ENCODE measurements at places on chromosomes 7 and 10. TPM values are rescaled to one million over a fixed set of nuclear protein-coding genes. Genes with fewer than 3 reads are reported as not detected.

LSM8 gene
- total RNA-seq: 34.5 TPM

BTBD16 gene
- 0.07 TPM for total RNA-seq

CUX1 gene
- total RNA-seq: 95.0 TPM

ITGA8 gene
- total RNA-seq: not detected

ZNF736 gene
- total RNA-seq: 10.6 TPM

POU6F2 gene
- not detected for total RNA-seq

PTN gene
- 0.07 TPM for total RNA-seq

MACC1 gene
- total RNA-seq: 38.3 TPM

SH2B2 gene
- total RNA-seq: 2.4 TPM

SLC13A1 gene
- not detected for total RNA-seq

PCLO gene
- total RNA-seq: 3.1 TPM

CYP3A4 gene
- total RNA-seq: not detected

HKDC1 gene
- 2.4 TPM for total RNA-seq

GBX1 gene
- total RNA-seq: not detected

MSMB gene
- total RNA-seq: 0.34 TPM

KCNMA1 gene
- total RNA-seq: 6.5 TPM

NUTM2E gene
- 0.21 TPM for total RNA-seq

SFTPD gene
- total RNA-seq: 1.0 TPM

FGL2 gene
- 0.34 TPM for total RNA-seq

ACBD7 gene
- 0.07 TPM for total RNA-seq

ATXN7L1 gene
- total RNA-seq: 5.7 TPM

AGFG2 gene
- total RNA-seq: 3.4 TPM

GNAI1 gene
- total RNA-seq: 121 TPM

COL1A2 gene
- total RNA-seq: 0.34 TPM

RET gene
- 0.68 TPM for total RNA-seq

SAP25 gene
- not detected for total RNA-seq

LRRC17 gene
- 0.28 TPM for total RNA-seq

SPAM1 gene
- not detected for total RNA-seq

SLC25A13 gene
- 13.7 TPM for total RNA-seq

LRRC61 gene
- 10.8 TPM for total RNA-seq

CACNB2 gene
- total RNA-seq: not detected

ATRNL1 gene
- under 0.01 TPM for total RNA-seq

CRYGN gene
- 0.14 TPM for total RNA-seq

AGR3 gene
- not detected for total RNA-seq

HECW1 gene
- total RNA-seq: not detected

PSD gene
- 0.71 TPM for total RNA-seq

RARRES2 gene
- total RNA-seq: not detected

SPDYE6 gene
- not detected for total RNA-seq

ZNF467 gene
- total RNA-seq: 3.6 TPM

MYL10 gene
- total RNA-seq: not detected

ORC5 gene
- total RNA-seq: 68.7 TPM

ACTA2 gene
- total RNA-seq: 5.8 TPM

EIF4EBP2 gene
- 9.2 TPM for total RNA-seq

DKK1 gene
- total RNA-seq: 1.8 TPM

SPDYE1 gene
- not detected for total RNA-seq

TSPAN12 gene
- total RNA-seq: 2.1 TPM

LHFPL3 gene
- not detected for total RNA-seq

TMEM176B gene
- not detected for total RNA-seq

STYXL1 gene
- total RNA-seq: 53.7 TPM

TMEM184A gene
- 8.5 TPM for total RNA-seq

ARHGEF35 gene
- total RNA-seq: 27.1 TPM

PLPP4 gene
- total RNA-seq: 0.34 TPM

FZD1 gene
- total RNA-seq: 7.2 TPM

ATG9B gene
- total RNA-seq: 1.00 TPM

IQUB gene
- under 0.01 TPM for total RNA-seq

Data from nasal cavity respiratory epithelium epithelial cell of viscerocranial mucosa (primary cell).